ENCODE measurements at places on chromosomes 7 and 10.
A peak's percentile ranks its signal among the peaks of the same experiment; 100 is the strongest.

- DNase-seq, result no peak
Measured at GRCh38 chr10:79436850-79437103, 8.6 kb downstream of the ZCCHC24 start.

GRCh38 chr10:110695539-110695886, 51.4 kb downstream of the RBM20 start:
- no peak for DNase-seq

GRCh38 chr10:110006358-110007160, 1.2 kb upstream of the ADD3 start:
- DNase-seq, result peak; percentile 74

- peak; percentile 57 for DNase-seq
Measured at GRCh38 chr10:31896968-31897384, 31.7 kb downstream of the ARHGAP12 start.

GRCh38 chr10:74021248-74022055, 23.5 kb downstream of the VCL start:
- DNase-seq, result peak; percentile 93

DNA sequence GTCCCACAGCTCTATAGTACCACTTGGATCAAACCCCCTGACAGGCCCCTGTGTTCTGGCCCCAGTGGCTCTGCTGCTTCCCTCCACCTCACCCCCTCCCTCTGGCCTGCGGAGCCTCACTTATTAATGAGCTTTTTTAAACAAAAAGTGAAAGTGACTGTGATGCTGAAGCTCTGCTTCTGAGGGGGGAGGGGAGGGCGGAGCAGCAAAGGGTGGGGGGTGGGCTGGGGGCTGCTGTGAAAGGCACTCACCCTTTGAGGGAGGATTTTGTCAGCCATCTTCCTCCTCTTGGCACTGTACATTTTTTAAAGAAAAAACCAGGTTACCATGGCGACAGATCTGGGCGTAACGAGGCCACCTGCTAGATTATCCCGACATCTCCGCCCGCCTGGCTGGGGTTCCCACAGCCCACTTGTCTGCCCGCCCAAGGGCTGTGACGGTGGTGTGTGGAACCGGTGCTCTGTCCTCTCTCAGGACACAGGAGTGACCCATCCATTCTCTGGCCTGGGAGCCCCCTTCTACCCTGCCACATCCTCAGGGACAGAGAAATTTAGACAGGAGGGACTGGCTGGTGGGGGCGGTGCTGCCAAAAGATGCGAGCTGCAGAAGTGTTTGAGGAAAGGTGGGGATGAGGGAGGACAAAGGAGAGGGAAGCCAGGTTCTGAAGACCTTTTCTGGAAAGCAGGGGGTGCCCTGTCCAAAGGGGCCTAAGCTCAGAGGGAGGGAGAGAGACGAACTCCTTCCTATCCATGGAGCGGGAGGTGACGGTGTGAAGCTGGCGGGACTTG, 4.9 kb downstream of the SMARCD3 start:
- DNase-seq, result no peak

DNA sequence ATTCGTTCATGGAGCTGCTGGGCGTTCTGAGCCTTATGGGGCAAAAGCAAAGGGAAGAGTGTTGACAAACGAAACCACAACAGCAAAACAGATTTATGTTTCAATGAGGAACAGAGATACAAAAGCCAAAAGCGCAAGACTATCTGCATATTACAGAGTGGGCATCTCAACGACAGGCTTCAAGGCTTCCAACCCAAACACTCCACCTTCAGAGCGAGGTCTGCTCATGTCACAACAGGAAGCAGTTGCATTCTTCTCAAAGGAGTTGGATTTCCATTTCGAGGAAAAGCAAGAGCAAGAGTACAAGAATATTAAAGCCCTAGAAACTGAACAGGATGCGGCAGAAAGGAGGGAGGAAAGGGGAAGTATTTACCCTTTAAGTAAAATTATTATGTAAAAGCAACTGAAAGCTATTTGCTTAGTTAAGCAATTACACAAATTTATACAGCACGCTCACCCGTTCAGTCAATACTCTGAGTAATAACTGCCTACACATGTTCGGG, 189.3 kb downstream of the ELMO1 start:
- no peak for DNase-seq

DNA sequence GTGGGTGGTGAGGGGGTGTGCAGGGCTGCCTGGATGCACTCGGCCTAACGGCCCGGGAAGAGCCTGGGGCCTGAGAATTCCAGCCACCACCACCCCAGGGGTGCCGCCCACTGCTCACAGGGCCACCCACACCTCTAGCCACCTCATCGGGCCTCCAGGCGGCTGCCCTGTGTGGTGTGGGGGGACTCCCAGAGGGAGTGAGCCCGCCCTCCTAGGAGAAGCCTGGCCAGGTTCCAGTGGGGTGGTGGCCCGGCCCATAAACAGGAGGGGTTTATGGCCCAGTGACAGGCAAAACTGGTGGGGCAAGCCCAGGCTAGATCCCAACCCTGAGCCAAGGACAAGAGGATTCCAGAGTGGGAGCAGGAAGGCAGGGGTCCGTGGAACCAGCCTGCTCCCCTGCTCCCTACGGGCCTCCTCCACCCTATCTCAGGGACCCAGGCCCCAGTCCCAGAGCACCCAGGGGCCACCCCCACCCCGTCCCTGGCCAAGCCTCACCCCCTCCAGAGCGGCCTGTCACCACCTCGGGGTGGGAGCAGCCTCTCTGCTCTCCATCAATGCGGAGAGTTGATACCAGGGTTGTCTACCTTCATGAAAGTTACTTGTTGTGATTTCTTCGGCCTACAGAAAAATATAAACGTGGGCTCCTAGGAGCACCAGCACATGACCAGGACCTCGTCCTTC, 20.2 kb upstream of the PDGFA start:
- peak; percentile 79 for DNase-seq

- no peak for DNase-seq
Measured at GRCh38 chr7:111394891-111395290, 167.4 kb downstream of the IMMP2L start.

DNA sequence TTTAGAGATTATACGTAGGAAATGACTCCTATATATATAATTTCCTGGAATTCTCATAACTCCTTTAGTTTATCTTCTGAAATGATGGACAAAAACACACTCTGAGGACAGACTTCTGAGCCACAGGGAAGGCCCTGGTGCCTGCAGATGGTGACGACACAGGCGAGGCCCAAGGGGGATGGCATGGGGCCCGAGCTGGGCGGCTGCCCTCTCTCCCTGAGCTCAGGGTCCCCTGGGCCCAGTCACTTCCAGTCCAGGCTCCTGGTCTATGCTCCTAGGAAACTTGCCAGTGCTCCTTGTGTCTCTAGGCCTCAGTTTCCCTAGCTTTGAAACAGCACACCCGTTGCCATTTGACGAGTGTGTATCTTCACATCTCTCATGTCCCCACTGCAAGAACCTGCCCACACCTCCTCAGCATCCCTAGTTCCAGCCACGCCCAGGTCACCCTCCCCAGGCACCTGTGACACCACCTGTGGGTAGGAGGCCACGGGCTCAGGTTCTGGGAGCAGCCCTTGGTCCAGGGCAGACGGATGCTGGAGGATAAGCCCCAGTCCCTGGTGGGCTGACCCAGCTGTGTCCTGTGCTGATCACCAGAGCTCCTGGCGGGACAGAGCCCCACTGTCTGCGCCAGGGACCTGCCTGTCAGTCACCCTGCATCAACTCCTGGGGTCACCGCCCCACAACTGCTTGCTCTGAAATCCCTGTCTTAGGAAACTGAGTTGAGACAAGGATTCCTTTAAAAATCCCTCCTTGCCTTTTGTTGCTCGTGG, 23.4 kb upstream of the SHH start:
- DNase-seq, result no peak

GRCh38 chr7:34904987-34905386, 132.3 kb downstream of the DPY19L1 start:
- DNase-seq, result no peak

DNA sequence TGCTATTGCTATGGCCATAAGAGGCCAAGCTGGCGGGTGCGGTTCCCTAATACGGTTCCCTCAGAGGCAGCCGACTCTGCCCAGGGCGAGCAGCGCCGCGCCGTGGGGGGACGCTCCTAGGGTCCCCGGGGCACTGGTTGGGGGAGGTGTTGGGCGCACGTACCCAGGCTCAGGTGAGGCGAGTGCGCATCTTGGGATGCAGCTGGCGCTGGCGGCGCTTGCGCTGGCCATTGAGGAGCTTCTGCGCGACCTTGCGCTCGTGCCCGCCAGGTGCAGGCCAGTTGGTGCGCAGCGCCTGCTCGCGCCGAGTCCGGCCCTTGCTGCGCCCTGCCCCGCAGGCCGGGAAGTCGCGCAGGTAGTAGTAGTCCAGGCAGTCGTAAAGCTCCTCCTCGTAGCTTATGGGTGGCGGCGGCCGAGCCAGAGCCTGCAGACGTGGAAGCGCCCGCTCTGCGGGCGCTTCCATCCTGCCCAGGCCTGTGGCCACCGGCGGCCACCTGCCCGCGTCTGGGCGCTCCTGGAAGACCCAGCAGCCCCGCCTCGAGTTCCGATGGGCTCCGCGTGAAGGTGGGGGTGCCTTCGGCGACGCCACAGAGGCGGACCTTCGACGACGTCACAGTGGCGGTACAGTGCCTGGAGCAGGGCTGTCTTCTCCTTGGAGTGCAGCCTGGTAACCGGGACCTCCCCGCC, at the start of gene NUPR2:
NUPR2 (minus strand) TSS at position 566 of the 687 bp plus-strand sequence; CDS start at position 463, 103 bp downstream.
- DNase-seq, result no peak

DNA sequence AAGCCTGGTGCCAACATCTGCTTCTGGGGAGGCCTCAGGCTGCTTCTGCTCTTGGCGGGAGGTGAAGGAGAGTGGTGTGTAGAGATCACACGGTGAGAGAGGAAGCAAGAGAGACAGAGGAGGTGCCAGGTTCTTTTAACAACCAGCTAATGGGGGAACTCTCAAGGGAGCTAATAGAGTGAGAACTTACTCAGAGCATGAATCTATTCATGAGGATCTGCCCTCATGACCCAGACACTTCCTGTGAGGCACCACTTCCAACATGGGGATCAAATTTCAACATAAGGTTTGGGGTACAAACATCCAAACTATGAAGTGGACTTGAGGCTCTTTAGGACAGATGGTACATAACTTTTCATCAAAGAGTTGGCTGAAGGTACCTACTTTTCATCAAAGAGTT, 5.1 kb upstream of the ZNF32 start:
- DNase-seq, result no peak

- DNase-seq, result peak; percentile 38
Measured at GRCh38 chr7:116777651-116778281, 84.6 kb upstream of the CAPZA2 start.

DNA sequence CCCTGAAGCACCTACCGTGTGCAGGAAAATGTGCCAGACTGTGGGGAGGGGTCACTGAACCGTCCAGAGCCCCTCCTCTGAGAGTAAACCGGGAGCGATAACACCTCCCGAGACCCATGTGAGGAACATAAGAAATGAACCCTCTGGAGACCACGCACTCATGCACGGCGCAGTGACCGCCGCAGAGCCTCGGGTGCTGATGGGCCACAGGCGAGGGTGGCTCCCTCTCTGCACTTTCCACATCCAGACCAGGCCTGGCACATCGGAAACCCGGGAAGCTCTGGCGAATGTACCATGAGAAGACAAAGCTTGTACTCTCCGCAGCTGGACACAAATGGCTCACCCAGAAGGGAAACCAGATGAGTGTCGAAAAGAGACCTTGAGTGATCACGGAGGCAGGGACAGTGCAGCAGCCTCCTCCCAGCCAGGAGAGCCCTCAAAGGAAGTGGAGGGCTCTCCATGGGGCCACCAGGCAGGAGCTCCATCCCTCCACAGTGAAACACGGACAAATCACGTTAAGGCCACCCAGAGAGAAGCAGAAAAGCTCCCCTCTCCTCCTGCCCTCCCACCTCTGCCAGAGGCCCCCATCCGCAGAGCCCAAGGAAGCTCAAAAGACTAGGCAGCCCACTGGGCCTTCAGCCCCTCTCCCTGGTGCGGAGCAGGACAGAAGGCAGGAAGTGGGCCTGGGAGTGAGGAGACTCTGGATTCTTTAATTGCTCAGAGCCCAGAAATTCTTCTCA, 178.1 kb upstream of the PPP2R2D start:
- no peak for DNase-seq

Measured in umbilical cord (tissue), 2 donors.